ENCODE measurements at places on chromosomes 3 and 15.
A peak's percentile ranks its signal among the peaks of the same experiment; 100 is the strongest.

DNA sequence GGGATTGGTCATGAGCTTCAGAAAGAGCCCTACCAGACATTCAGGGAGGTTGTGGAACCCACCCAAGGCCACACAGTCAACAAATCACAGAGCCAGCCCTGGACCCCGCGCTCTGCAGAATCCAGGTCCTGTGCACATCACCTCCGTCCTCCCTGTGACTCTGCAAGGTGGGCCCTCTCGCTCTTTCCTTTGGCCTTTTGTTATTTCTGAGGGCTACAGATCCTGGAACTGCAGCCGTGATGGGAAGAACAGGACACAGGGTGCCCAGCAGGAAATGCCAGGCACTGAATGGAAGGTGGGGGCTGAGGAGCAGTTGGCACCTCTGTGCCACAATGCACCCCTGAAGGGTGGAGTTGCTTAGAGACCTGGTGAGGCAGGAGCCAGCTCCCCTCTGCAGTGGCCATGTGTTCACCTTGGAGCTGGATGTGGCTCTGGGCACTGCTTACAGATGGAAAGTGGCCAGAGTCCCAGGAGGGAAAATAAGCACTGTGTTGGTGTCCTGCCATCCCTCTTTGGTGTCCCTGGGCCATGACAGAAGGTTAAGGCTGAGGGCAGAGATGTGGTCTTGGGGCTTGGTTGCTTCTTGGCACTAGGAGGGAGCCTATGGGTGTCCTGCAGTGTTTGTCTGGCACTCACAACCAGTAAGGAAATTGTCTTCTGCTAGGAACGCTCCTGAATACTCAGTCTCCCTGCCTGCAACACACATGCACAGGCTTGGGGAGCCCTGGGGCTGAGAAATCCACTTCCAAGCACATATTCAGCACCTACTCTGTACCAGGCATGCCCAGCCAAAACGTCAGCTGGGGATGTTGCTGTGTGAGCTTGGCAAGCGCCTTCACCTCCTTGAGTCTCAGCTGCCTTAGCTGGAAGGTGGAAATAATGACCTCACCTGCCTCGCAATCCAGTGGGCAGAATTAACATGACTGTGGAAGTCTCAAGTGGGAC is 98.0 kb upstream of the SLC6A6 start:
- DNase-seq = no peak

DNA sequence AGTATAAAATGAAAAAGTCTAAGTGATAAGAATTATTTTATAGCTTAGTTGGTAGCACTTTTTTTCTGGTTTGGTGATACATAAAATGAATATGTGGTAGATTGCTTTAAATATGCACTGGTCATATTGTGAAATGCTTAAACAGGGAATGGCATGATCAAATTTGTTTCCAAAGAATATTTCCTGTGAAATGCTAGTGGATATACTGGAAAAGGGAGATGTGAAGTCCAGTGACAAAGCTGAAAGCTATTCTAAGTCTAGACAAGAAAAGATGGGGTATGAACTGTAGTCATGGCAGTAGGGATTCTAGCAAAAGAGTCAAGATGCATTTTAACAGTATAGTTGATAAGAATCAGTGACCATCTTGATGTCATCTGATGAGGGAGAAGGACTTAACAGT is 98.9 kb upstream of the MME start:
- no peak for DNase-seq

DNA sequence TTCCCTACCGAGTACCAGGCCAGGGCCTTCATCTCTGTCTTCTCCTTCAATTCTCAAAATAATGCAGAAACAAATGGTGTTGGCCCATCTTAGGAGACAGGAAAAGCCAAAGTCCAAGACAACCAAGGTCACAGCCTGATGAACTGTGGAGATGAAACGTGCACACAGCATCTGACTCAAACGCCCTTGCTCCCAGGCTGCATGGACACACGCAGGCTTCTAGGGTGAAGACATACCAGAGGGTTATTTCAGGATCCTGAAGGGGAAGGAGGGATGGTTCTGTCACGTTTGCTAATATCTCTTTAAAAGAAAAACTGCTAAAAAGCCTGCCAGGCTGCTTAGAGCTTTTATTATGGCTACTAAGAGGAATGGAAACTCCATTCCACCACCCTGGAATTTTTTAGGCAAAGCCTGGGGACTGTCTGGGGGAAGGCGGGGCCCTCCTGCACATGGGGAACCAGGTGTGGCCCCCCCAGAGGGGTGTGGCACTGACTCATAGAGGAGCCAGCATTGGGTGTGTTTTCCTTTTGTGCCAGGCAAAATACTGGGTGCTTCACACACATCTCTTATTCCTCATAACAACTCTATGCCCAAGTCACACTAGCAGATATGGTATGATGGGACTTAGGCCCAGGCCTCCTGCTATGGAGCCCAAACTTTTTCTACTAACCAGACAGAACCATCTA is 62.9 kb downstream of the UMPS start:
- DNase-seq = no peak

- DNase-seq = peak; percentile 51
Measured at GRCh38 chr15:80162059-80162554, 9.3 kb downstream of the FAH start.

- no peak for DNase-seq
Measured at GRCh38 chr3:169286992-169287391, 376.5 kb downstream of the MECOM start.

GRCh38 chr15:60800299-60801072 is 321.5 kb upstream of the ICE2 start:
- DNase-seq = peak; percentile 52

GRCh38 chr3:65146179-65146578 is 458.4 kb upstream of the ADAMTS9 start:
- peak; percentile 92 for DNase-seq

DNA sequence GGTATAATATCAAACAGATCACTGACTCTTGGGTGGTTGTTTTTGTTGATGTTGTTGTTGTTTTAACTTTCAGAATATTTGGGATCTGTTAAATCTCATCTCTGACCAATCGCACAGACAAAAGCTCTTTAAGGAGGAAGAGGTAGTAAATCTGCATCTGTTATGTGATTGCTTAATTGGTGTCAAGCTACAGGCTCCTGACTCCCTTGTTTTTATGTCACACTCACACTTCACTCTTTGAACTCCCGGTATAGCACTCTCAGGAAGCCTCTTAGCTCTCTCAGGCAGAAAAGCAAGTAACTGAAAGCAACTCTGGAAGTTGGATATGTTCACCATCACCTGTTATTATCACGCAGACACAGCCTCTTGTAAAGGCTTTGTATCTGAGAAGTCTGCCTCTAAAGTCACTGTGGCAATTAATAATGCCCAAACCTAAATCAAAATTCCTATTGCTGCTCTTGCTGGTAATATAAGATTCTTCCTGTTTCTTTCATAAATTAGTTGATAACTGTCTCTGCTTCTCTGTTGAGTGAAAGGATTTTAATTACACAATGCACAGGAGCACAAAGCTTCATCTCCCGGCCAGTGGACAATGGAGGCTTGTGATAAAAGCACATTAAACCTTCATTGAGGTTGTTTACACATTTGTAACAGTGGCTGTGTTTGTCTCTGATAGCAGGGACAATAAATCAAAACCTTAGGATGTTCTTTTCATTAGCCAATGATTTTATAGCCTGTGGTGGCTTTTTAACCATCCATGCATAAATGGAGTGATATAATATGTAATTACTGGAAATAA is 576.7 kb downstream of the MFSD1 start:
- DNase-seq = no peak

DNA sequence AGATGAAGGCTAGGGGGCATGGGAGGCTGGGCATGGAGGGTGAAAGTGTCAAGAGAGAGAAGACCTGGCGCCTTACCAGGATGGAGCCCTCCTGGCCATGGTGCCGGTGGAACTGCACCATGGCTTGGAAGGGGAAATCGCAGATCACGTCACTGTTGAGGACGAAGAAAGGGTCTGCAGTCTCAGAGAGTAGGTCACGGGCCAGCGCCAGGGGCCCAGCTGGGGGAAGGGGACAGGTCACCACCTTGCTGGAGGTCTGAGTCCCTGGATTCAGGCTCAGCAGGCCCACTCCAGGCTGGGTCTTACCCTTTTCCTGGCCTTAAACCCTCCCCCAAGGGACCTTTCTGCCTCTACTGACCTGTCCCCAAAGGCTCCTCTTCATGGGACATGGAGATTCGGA is 855 bp downstream of the GMPPB start:
- no peak for DNase-seq

DNA sequence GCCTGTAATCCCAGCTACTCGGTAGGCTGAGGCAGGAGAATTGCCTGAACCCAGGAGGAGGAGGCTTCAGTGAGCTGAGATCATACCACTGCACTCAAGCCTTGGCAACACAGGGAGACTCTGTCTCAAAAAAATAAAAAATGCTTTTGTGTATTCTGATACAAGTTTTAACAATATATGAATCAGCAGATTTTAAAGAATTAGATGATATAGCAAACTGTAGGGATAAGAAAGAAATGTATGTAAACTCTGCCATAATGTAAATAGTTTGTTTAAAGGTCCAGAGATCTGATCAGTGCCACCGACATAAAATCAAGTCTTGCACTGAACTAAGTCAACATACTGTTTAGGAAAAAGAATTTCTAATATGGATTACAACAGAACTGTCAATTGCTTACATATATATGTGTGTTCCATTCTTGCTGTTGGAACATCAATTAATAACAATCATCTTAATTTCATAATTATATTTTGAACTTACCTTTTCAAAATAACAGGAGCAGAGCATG is 208.3 kb downstream of the NEK10 start:
- no peak for DNase-seq

DNA sequence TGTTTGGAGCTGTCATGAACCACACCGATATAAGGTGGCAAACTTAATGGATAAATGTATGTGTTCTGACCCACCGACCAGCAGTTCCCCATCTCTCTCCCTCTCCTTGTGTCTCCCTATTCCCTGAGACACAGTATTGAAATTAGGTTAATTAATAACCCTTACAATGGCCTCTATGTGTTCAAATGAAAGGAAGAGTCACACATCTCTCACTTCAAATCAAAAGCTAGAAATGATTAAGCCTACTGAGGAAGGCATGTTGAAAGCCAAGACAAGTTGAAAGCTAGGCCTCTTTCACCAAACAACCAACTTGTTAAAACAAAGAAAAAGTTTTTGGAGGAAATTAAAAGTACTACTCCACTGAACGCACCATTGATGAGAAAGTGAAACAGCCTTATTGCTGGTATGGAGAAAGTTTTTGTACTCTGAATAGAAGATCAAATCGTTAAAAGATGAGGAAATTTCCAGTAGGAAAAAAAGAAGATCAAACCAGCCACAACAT is 15.0 kb downstream of the ATR start:
- DNase-seq = no peak

- no peak for DNase-seq
Measured at GRCh38 chr3:71817262-71817661, 32.3 kb upstream of the PROK2 start.

- peak; percentile 58 for DNase-seq
Measured at GRCh38 chr3:45462522-45463265, 74.3 kb downstream of the LARS2 start.

- no peak for DNase-seq
Measured at GRCh38 chr15:60626669-60627068, 147.7 kb upstream of the ICE2 start.

DNA sequence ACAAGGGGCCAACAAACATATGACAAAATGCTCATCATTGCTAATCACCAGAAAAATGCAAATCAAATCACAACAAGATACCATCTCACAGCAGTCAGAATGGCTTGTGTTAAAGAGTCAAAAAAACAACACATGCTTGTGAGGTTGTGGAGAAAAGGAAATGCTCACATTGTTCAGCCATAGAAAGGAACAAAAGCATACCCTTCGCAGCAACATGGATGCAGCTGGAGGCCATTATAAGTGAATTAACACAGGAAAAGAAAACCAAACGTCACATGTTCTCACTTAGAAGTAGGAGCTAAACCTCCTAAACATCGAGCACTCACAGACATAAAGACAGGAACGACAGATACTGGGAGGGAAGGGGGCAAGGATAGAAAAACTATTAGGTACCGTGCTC is 678.4 kb upstream of the GRM7 start:
- no peak for DNase-seq

GRCh38 chr3:152309535-152310307 is 41.0 kb downstream of the MBNL1 start:
- DNase-seq = peak; percentile 63

DNA sequence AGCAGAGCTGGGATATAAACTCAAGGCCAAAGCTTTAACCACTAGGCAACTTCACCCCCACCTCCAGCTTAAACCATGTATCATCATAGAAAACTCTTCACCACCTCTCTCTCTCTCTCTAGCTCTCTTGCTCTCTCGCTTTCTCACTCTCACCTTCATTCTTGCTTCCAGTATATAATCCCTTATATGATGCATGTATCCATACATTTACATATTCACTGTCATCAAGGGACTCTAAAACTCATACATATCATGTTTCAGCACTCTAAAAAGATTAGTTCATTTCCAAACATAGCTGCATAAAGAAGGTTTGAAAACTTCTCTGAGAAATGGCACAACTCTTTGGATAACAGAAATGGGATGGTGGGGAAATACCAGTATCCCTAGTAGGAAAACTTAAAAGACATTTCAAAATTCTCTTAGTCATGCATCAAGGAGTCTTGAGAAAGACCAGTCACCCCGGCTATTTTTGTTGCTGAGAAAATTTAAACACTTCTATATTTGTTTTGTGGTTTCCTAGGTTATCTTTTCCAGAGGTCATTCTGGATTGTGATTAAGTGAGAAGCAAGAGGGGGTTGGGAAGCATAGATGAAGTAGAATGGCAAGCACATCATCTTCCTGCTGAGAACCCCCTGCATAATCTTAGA is 447.8 kb upstream of the THBS1 start:
- peak; percentile 85 for DNase-seq

DNA sequence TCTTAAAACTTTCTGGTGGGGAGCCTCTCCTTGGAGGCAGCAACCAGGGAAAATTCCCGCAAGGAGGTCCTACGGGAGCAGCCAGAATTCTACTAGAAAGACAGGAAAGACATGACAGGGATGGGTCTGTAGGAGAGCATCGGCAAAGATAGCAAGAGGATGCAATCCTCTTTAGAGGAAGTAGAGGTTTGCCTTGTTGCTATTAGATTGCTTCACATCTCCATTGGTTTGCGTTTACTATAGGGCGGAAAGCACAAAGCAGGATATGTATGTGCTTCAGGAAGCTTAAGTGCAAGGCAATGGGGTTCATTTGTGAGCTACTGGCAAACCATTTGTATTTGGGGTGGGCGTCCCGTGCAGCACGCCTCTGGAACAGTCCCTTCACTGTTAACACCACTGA is 193.0 kb downstream of the RORA start:
- no peak for DNase-seq

DNA sequence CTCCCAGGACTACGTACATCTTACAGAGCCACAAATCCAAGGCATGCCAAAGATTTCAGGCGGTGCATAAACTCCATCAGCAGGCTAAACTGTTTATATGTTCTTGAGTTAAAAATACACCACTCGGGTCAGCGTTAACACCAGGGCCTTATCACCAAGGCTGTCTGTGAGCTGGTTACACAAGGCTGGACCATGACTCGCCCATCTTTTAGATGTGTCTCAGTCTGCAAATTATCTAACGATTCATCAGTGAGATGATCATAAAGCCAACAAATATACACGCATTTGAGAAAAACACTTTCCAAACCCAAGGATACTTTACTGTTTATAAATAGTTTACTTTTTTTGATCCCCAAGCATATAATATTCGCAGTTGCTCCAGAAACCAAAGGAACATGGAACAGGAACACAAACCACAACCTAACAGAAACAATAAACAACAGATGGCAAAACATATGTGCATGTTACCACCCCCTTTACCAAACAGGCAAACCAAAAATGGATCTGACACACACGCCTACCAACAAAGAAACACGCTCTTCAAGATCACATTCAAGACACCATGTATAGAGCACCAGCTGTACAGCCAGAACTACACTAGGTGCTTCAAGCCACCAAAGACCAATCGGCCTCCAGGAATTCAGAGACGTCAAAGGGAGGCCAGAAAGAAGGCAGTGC is 15.4 kb downstream of the LRIG1 start:
- peak; percentile 90 for DNase-seq

Data from choroid plexus epithelial cell (primary cell).